NCI-H446 (cell line): ENCODE measurements at places on chromosomes 1 and 21.

GRCh38 chr1:236280438-236281197 is 1.1 kb downstream of the ERO1B start:
- no peak for DNase-seq

- DNase-seq, result no peak
Observed at GRCh38 chr1:39538531-39539251, 37.9 kb downstream of the PABPC4 start.

DNA sequence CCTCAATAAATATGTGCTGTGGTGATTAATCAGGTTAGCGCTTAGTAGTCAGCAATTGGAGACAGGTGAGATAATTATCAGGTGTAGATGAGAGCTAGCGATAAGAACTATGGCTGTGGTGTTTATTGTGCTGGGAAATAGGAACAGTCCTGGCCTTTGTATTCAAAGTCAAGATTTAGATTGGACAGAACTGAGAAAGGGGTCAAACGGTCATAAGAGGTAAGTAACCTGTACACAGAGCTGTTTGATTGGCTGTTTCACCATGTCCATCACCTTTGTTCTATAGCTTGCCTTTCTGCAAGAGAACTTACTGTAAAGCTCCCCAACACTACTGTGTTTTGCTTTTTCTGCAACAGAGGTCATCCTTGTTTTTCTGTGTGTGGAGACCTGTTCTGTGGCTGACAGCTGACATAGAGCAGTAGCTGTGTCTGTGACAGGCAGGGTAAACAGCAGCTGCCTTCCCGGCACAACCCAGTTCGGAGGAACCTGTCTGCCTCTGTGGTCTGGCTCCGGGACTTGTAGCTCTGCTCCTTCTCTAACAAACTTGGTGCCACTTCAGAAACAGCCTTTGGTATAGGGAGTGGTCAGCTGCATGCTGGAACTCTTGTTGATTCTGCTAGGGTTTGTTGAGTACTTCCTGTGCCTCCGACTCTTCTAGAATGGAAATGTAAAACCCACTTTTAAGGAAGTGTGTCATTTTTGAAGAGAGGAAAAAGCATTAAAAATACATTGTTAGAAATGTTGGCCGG is 21.1 kb upstream of the CDC42 start:
- DNase-seq, result no peak

DNA sequence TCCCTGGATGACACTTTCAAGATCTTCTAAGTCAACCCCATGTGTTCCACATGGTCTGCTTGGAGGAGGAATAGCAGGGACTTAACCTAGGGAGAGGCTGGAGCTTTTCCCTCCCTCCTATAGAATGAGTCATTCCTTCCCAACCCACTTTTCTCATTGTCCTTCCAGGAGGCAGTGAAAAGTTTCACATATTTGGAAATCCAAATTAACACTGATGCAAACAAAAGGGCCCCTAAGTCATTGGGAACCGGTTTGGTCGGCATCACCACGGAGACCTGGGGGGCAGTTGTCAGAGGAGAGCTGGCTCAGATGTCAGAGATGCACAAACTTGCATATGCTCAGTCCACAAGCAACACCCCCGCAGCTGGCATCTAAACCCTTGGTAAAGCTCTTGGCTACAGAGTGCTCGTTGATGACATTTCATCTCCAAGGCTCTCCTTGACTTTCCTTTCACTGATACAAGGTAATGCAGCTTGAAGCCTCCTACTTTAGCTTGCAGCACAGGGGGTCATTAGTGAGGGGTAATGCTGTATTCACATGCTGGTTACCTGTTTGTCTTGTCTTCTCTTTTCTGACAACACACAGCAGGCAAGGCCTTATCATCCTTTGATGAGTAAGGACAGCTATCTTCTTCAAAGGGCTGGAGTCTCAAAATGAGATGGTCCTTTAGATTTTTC is 12.3 kb upstream of the LRRC8D start:
- no peak for DNase-seq

- no peak for DNase-seq
Observed at GRCh38 chr1:110208916-110209645, 1.0 kb upstream of the KCNC4 start.

- no peak for DNase-seq
Observed at GRCh38 chr1:113530021-113530420, 139.7 kb downstream of the MAGI3 start.
